Mesothelial cell of epicardium (in vitro differentiated cells): ENCODE measurements at places on chromosomes 3 and 15.

GRCh38 chr3:18868911-18869689 is 279.2 kb upstream of the KCNH8 start:
- no peak for DNase-seq

DNA sequence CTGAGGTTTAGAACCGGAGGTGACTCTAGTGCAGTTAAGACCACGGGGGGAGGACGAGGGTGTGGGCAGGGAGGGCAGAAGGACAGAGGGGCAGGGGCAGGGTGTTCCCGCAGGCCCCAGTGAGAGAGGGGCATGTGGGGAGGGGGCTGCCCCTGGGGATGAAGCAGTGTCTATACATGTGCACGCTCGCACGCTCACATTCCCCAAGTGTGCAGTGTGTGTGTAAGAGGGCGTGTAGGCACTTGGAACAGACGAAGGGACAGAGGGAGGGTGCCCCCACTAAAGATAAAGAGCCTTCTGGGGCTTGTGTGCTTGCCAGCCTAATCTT is 69.5 kb upstream of the MEF2A start:
- no peak for DNase-seq

DNA sequence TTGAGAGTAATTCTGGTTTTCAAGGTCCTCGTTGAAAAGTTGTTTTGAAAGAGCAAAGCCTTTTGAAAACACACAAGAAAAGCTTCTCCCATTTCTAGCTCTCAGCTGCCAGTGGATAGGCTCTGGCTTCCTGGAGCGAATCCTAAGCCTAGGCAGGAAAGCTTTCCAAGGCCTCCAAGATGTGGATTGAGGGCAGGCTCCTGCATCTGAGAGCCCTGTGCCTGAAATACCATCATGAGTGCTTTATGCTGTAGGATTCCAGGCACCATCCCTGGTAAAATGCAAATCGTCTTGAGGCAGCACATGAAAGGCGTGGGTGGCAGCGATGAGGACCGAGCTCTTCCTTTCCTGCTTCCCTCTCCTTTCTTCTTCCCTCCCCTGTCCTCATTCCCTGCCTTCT is 60.7 kb upstream of the CORO2B start:
- no peak for DNase-seq

DNA sequence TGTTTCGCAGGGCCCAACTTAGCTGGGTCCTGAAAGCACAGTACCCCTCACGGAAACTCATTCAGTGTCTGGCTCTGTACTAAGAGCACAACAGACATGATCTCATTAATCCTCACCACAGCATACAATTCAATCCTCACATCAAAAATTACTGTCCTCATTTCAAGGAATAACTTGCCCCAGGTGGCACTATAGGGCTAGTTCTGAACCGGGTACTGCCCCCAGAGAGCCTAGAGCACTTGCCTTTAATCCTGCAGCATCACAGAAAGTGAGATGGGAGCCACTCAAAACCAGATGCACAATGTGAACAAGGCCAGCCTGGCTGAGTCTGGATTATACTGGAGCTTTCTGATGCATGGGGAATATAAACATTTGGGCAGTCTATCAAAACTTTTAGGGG is 122.6 kb downstream of the OSBPL10 start:
- no peak for DNase-seq

DNA sequence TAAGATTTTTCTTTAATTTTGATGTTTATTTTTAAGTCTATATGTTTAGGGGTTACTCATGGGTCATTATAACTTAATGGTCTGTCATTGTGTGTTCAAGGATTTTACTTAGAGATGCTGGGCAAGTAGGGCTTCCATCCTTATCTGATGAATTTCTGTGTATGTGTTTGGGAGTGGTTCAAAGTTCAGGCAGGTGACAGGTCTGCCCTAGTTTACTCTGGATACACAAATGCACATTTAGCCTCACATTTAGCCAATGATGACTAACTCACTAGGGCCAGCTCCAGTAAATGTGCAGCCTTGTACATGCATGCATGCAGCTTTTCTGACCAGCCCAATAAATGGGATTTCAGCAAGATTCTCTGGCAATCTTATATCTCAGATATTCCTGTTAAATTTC is 554.1 kb downstream of the SI start:
- no peak for DNase-seq

GRCh38 chr3:135081451-135081850 is 286.4 kb downstream of the EPHB1 start:
- no peak for DNase-seq

DNA sequence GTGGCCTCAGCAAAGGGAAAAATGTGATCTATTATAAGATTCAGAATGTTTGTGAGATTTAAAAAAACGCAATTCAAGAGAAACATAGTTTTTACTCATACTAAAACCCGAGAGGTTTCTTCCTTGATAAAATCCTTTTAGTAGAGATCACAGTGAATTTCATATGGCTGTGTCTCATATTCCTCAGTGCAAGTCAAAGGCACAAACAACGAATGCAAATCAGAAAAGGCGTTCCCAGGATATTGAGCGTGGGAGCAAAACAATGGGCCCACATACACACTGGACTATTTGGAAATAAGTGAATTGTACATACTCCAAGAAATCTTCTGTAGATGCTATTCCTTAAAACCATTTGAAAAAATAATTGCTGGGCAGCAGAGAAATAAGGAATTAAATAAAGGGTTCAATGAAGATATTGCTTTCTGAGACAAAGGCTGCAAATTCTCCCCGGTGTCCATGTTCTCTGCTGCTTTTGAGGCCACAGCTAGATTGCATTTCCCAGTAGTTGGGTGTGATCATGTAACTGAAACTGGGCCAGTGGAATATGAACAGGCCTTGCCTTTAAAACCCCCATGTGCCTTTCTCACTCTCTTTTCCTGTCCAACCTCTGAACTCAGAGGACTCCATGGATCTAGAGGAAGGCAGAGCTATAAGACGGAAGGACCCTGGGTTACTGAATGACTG is 144.6 kb upstream of the TBL1XR1 start:
- DNase-seq = no peak
